Fibroblast of the aortic adventitia (primary cell): ENCODE measurements at places on chromosomes 16 and 17. TPM values are rescaled to one million over a fixed set of nuclear protein-coding genes. Genes with fewer than 3 reads are reported as not detected.

GRCh38 chr16:84928679-84929420 lies 82.5 kb downstream of the ZDHHC7 start:
- peak; percentile 85 for DNase-seq

DNA sequence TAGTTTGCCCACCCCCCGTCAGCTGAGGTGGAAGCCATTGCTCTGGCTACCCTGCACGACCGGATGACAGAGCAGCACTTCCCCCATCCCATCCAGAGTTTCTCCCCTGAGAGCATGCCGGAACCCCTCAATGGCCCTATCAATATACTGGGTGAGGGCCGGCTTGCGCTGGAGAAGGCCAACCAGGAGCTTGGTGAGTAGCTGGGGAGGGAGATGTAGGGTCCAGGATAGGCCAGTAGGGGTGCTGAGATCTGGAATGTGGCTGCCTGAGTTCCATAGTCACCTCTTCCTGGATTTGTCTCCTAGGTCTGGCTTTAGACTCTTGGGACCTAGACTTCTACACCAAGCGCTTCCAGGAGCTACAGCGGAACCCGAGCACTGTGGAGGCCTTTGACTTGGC lies 6.4 kb downstream of the PFAS start:
- no peak for DNase-seq

DNA sequence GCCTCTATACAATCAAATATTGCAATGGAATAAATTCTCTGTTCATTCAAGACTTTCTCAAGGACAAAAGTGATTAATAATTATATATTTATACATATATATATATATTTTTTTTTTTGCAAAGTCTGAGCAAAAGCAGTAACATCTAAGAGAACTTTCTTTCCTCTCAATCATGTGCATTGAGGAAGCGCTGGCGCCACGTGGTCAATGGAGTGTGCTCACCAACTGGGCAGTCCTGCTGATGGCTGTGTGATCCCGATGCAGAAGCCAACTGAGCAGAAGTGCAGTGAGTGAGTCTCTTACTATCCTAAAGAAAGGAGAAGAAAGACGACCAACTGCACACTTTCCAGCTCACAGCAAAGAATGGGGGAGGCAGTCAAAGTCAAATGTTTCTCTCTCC lies 37.2 kb upstream of the ULK2 start:
- no peak for DNase-seq

- DNase-seq = no peak
Observed at GRCh38 chr17:75668489-75668888, 1.4 kb downstream of the SAP30BP start.

DNA sequence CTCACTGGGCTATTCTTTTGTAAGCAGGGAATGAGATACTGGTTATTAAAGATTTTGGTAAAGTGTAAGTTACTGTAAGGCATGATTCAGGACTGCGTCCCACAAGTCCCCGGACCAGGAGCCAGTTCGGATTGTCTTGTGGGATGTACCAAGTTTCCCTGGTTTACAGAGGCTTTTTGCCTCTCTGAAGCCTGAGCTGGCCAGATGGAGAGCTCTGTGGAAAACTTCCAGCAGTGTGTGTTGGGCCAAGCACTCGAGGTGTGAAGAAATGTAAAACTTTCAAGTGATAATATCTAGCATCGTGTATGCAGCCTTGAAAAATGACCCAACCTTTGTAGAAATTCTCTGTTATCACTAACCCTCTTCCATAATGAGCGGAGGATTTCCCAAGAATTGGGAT lies 2.4 kb downstream of the EPN2 start:
- peak; percentile 50 for DNase-seq

GRCh38 chr17:7293159-7293558 lies 1.3 kb downstream of the YBX2 start:
- no peak for DNase-seq

DNA sequence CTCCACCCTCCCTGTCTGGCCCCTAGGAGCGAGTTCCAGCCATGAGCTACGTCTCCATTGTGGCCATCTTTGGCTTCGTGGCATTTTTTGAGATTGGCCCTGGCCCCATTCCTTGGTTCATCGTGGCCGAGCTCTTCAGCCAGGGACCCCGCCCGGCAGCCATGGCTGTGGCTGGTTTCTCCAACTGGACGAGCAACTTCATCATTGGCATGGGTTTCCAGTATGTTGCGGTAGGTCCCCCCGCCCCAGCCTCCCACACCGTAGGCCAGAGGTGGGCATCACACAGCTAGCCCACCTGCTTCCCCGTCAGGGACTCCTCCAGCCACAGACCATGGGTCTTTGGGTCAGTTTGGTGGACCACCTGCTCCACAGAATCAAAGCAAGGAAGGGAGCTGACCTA lies 4.2 kb downstream of the SLC2A4 start:
- no peak for DNase-seq

DNA sequence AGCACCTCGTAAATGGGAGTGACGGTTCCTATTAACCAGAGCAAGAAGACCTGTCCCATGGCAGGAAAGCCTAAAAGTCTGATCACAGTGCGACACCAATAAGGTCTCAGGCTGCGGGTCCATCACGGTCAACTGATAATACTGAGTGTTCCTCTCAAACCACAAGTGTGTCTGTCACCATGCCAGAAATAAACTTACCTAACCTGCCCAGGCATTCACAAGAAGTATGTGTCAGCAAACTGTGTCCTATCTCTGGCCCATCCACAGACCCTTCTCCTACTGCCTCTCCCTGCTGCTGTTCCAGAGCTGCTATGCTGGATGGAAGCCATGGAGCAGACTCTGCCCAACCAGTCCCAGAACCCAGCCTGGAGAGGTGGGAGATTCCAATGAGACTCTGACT lies 73.5 kb downstream of the ZNF423 start:
- no peak for DNase-seq

GRCh38 chr16:25264597-25264996 lies 7.0 kb upstream of the ZKSCAN2 start:
- peak; percentile 30 for DNase-seq

DNA sequence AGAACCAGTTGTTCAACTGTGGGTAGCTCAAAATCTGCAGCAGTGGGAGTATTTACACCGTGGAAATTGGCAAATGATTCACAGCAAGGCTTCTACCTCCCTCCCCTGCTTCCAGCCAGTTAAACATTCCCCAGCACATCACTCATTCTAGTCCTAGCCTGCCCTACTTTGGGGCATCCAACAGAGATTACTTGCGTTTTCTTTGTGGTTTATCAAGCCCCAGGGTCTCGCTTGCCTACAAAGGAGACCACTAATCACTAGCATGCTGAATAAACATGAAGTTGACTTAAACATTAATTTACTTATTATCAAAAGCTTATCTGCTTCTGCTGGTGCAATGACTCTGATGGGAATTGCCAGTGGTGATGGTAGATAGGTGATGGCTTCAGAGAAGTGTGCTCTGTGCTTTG lies 94.5 kb downstream of the MARF1 start:
- no peak for DNase-seq

- no peak for DNase-seq
Observed at GRCh38 chr16:28309811-28310311, 17.5 kb downstream of the SBK1 start.

DNA sequence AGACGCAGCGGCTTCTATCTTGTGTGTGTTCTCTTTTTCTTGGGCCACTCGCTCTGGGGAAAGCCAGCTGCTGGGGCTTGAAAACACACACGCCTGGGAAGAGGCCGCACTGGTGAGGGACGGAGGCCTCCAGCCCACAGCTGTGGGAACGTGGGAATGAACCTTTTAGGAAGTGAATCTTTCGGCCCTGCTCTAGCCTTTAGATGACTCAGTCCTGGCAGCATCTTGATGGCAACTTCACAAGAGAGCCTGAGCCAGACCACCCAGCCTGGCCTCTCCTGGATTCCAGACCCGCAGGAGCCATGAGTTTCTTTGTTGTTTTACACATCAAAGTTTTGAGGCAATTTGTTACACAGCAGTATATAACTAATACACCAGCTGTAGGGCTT lies 2.2 kb upstream of the PDPK1 start:
- peak; percentile 94 for DNase-seq

DNA sequence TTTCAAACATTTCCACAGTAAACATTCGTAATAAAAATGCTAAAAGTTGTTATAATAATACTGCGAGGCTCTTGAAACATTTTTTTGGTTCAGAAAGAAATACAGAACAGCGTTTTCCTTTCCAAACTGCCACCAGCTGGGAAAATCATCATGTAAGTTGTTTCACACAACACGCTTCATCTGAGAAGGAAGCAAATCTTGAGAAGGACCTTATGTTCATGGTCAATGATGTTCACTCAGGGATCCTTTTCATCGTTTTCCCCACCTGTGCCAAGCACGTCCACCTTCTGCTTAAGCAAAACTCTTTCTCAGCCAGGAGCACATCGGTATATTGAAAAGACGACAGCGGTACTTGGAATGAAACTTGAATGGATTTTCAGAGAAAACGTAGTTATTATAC lies 274.5 kb upstream of the ELAC2 start:
- no peak for DNase-seq

DNA sequence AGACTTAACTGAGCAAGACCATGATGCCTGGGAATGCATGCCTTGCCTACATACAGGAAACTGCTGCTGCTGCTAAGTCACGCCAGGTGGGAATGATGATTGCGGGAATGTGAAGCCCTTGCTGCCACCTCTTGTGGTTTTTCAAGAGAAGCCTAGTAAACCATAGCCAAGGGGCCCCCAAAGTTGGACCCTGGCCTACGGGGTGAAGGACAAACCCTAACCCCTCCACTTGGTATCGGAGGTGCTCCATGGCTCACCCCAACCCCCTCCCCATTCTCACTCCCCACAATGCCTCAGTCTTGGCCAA lies 233.9 kb downstream of the ZNF423 start:
- DNase-seq = no peak

DNA sequence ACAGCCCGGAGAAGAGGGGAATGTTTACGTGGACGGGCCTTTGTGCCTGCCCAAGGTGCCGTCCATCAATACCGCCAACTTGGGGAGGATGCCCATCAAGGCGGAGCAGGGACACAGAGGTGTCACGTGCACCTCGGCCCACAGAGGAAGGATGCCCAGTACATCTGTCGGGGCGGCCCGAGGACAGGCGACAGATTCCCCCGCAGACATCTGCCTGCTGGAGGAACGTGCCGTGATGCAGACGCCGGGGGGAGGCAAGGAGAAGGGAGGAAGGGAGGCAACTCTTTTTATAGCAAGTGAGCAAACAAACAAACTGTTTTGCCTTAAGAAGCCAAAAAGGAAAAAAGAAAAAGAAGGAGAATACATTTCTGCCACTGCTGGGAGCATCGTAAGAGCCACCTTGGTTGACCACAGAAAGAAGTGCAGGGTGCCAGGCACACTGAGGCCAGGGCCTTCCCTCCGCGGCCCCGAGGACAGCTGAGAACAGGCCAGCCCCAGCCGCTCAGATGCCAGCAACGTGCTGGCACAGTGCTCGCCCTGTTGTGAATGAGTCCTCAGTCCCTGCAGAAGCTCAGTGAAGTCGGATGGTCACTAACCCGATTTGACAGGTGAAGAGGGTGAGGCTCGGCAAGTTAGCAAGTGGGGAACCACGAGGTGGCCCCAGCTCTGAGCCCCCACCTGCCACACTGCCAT lies 146.4 kb downstream of the RBFOX3 start:
- DNase-seq = no peak

DNA sequence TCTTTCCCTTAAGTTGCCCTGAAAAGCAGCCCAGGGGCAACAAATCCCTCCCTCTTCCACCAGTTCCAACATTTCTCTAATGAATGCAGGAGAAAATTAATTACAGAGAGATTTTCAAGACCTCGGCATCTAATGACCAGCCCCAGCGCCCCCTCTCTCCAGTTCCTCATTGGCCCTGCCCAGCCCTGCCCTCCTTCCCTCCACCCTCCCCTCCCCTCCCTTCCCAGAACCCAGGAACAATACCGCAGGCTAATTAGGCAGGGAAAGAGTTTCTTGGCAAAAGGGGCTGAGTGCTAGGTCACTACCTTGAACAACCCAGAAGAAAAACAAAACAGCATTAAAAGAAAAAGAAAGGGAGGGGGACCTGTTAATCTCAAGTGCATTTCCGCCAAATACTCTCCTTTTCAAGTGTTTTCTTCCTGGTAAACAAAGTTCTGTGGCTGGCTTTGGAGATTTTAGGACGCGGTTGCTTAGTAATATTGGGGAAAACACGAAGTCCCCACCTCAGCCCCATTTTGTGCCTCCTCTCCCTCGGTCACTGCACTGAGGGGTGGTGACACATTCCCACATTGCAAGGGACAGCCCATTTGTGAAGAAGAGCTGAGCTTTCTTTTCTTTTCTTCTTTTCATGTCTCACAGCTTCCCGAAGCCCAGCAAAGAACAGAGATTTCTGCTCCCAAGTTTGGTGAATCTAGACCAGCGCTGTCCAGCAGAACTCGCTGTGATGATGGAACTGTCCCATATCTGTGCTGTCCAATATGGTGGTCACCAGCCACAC lies 215.4 kb downstream of the SOX9 start:
- no peak for DNase-seq

DNA sequence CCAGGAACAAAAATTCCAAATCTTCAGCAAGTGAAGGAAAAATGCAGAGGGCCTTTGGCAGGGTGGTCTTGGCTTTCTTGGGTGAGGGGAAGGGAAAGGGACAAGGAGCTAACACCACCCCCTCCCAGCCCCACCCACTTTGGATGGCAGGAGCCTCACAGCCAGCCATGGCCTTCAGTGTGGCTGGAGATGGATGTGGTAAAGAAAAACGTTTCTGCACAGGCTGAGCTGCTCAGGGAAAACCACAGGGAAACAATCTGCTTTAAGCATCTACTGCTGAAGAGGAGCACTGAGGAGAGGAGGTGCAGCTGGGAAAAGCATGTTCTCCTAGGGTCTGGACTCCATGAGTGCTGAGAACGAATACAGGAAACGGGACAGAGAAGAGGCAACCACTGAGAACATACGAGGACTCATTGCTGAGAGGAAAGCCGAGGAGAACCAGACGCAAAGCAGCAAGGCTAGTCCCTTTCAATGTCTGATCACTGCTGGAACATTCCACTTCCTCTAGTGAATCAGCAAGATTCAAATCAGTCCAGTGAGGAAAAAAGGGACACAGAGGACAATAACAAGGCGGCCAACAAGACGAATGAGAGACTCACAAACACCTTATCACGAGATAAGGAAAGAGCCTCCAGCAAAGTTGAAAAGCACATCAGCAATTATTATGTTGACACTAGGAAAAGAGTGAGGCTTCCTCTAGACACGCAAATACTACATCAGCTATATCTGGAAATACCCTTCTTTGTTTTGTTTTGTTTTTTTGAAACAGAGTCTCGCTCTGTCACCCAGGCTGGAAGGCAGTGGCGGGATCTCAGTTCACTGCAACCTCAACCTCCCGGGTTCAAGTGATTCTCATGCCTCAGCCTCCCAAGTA lies 41.7 kb downstream of the ZZEF1 start:
- peak; percentile 17 for DNase-seq

DNA sequence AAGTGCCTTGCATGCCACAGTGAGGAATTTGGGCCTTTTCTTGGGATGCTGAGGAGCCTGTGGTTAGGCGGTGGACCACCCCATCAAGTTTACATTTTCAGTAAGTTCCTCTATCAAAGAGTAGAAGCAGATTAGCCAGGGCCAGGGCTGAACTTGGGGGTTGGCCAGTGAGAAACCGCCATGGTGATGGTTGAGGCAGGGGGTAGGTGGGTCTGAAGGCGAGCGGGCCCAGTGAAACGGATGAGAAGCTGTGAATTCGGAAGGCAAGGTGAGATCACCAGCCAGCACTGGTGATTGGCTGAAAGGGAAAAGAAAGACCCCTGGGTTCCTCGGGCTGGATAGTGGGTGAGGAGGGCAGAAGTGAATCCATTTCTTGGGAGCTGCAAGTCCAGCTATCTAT lies 311.4 kb downstream of the CBLN1 start:
- DNase-seq = no peak

Gene TK2
- 58.8 and 101 TPM in 2 replicates for total RNA-seq

Gene C1QL1
- 0.09 TPM in 1 of 2 replicates, not detected in the other for total RNA-seq

Gene LGALS9B
- total RNA-seq = not detected in 2 replicates

Gene HS3ST3A1
- total RNA-seq = 8.3 and 9.2 TPM in 2 replicates

Gene ERN2
- total RNA-seq = not detected in 2 replicates

Gene HSD17B2
- total RNA-seq = 0.09 TPM in 1 of 2 replicates, not detected in the other

Gene C16orf78
- not detected in 2 replicates for total RNA-seq

Gene HOXB1
- total RNA-seq = not detected in 2 replicates

Gene PIRT
- total RNA-seq = not detected in 2 replicates
